Colonic mucosa (tissue), 4 donors: ENCODE measurements at places on chromosomes 3 and 15.
A peak's percentile ranks its signal among the peaks of the same experiment; 100 is the strongest.

DNA sequence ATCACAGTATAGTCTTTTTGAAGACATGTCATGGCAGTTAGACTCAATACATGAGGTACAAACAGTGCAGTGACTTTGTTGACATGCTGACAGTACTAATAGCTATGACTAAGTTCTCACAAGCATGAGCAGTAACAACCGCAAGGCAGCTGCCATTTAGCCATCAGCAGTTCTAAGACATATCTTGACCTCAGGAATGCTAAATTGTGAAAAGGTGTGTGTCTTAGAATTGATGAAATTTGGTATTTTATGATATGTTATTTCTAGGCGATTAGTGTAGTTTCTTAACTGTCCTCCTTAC, 60.7 kb upstream of the FURIN start:
- no peak for DNase-seq

DNA sequence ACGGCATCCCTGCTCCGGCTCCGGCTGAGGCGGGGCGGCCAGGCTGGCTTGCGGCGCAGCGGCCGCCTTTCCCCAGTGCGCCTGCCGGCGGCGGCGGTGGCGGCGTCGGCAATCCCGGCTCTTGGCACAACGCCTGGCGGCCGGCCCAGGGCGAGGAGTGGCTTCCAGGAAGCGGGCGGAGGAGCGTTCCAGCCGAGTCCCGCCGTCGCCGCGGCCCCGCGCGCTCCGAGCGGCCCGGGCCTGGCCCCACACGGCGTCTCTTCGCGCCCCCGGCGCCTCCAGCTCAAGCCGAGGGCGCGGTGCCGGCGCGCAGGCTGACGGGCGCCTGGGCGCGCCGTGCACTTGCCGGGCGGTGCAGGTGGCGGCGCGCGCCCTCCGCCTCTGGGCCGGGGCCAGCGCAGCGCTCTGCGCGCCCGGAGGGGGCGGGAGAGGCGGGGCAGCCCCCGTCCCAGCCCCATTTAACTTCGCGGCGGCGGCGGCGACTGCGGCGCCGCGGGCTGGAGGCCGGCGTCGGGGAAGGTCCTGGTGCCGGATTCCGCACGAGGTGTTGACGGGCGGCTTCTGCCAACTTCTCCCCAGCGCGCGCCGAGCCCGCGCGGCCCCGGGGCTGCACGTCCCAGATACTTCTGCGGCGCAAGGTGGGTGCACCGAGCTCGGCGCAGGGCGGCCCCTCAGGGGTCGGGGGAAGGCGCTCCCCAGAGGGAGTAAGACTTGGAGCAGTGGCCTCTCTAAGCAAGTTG, at the start of gene ADAMTSL3:
Gene ADAMTSL3 (plus strand): TSS at position 485 of the 740 bp plus-strand sequence. CDS start 1,639 bp downstream, outside the sequence.
- DNase-seq = peak; percentile 71

GRCh38 chr3:72769758-72770540, 78.3 kb downstream of the SHQ1 start:
- no peak for DNase-seq

DNA sequence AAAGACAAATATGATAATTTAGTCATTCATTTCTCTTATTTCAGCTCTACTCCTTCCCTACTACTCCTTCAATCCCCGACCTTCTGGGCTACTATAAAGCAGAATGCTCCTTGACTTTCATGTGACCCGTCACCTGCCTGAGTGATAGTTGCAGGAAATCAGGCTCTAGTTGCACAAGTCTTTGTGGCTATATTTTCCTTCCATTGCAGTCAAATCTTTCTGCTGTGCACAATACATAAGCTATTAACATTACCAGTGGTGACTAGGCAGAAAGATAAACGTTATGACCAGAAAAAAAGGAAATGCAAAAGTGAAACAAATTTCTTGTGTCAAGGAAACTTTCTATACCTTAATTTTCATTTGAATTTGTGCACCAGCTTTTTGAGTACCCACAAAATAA, 2.3 kb downstream of the SUCNR1 start:
- DNase-seq = no peak

DNA sequence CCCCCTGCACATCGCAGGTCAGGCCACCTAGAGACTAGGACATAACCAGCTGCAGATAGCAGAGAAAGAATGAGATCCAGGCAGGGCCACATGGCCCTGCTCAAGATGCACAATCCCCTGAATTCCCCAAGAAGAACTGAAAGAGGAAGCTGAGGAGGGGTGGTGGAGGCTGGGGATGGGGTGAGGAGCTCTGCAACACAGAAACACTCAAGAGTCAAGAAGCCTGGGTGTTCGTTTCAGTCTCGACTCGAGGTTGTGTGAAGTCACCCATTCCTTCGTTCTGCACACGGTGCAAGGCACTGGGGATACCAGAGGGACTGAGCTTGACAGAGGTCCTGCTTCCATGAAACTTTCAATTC, 62.0 kb downstream of the TLE3 start:
- no peak for DNase-seq

- DNase-seq = no peak
Measured at GRCh38 chr3:169969174-169970095, 2.8 kb downstream of the SEC62 start.
